ENCODE measurements at places on chromosomes 1 and 21.
A peak's percentile ranks its signal among the peaks of the same experiment; 100 is the strongest.

DNA sequence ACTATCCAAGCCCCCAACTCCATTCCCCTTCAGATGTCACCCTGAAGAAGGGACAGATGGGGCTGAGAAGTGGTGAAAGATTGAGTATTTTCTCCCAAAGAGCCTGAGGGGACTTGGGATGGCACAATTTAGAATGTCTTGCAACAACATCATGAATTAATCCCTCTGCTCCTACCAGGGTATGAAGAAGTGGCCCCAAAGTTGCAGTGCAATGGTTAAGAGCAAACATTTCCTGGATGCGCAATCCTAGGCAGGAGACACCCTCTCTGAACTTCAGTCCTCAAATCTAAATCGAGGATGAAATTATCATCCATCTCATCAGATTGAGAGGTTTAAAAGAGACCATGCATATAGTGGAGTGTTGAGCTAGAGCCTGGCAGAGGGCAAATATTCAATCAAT is 28.6 kb upstream of the CITED4 start:
- no peak for DNase-seq

- DNase-seq: no peak
These were observed 19.6 kb downstream of the SYF2 start for GRCh38 chr1:25212725-25213124.

DNA sequence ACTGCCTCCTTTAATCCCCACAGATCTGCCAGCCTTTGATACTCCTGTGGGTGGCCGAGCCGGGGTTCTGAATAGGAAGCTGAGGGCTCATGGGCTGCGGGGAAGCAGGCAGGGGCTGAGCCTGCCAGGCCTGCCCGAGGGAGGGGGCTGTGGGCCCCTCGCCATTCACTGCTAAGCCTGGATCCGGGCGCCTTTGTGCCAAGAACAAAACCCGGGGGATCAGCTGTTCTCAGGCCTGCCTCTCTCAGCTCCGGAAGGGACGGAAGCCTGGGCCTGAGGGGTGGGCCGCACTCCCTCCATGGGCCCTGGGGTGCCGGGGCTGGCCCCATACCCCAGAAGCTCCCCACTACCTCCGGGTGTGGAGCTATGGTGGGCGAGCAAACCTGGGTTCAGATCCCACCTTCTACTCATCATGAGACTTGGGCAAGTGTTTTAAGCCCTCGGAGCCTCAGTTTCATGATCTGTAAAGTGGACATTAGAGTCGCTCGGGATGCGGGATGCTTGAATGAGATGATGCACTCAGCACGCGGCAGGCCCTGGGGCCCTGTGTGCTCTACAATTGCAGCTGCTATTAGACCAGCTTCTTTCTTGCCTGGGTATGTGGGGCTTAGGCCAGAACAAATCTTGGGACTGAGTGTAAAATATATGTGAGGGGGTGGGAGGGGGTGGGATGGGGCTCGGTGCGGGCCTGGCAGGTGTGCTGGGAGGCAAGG is 19.2 kb upstream of the EPHA2 start:
- DNase-seq: no peak

GRCh38 chr1:161962091-161962887 is 61.4 kb downstream of the OLFML2B start:
- DNase-seq: peak; percentile 25

- DNase-seq: no peak
These were observed 782.9 kb upstream of the TPTE start for GRCh38 chr21:9738527-9738926.

GRCh38 chr1:204649721-204650521 is 35.6 kb downstream of the LRRN2 start:
- DNase-seq: no peak

All from CD4-positive, alpha-beta T cell treated with Interleukin-10 for 1 hour (primary cell).